ENCODE measurements at places on chromosomes 4 and X.

DNA sequence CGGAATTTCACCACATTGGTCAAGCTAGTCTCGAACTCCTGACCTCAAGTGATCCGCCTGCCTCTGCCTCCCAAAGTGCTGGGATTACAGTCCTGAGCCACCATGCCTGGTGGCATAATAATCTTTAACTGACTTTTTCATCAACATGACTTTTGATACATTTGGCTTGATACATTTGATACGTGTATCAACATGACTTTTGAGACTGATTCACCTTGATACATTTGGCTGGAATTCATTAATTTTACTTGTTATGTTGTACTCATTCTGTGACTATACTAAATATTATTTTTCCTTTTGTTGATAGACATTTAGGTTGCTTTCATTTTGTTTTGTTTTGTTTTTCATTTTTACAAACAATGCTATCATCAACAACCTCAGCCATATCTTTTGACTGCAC is 6.3 kb downstream of the TMEM154 start:
- DNase-seq, result no peak

- no peak for DNase-seq
Observed at GRCh38 chrX:149937871-149938426, 342 bp downstream of the EOLA2 start.

- no peak for DNase-seq
Observed at GRCh38 chr4:118974758-118975157, 86.1 kb downstream of the SYNPO2 start.

DNA sequence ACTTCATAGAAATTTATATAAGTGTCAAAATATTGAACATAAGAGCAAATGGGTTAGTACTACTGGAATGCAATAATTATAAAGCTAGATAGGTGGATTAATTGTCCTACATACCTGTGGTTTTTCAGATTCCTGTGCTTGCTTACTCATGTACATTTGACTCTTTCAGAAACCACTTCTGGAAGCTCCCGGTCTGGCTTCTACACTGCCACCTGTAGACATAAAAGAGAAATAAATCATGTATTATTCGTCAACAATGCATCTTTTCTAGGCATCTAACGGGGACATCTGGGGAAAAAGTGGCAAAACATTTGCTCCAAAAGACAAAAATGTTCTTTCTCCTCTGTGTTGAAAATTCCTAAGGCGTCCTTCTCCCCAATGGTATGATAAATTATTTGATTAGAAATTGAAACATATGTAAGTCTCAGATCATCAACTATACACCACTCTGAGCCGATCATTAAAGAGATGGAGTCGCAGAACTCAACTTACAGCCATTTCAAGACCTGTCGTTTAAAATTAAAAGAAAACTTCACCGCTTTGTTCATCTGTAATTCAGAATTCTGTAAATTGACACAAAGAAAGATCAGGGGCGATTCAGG is 648.7 kb upstream of the DIPK2B start:
- no peak for DNase-seq

DNA sequence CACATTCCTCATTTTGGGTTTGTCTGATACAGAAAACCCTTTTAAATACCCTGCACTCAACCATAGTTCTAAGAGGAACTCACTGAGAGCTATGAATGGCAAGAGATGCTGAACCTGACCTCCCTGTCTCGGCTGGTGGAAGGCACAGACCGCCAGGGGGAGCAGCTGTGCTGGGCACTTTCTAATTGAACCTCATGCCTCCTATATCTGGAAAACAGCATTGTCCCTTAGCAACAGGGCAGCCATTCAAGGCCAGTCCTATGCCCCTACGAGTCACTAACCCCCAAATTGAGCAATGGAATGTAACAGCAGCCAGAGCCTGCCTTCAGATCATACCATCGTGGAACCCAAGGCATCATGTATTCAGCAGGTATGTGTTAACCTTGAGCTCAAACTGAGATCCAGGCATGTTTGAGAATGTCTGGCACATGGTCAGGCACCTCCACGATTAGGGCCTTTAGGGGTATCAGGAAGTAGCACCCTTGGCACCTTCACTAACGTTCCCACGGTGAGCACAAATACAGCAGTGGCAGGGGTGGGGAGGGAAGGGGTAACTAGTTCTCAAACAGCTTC is 5.1 kb downstream of the USP27X start:
- peak; percentile 55 for DNase-seq

DNA sequence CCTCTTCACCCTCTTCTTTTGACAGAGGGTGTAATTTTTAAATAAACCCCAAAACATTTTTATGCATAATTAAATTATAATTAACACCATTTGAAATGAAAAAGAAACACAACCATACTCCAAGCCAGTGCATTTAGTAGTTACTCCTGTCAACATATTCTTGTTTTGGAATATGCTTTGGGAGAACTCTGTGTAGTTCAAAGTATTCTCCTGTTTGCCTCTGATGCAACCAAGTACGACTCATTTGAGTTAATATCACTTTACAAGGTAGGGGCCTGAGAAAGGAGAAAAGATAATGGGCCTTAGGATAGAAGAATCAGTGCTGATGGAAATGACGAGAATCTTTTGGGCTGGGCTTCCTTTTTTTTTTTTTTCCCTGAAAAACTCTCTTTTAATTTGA is 2.7 kb downstream of the PTPN13 start:
- no peak for DNase-seq
